Fibroblast of skin of right biceps (primary cell): ENCODE measurements at places on chromosomes 1 and 21.

DNA sequence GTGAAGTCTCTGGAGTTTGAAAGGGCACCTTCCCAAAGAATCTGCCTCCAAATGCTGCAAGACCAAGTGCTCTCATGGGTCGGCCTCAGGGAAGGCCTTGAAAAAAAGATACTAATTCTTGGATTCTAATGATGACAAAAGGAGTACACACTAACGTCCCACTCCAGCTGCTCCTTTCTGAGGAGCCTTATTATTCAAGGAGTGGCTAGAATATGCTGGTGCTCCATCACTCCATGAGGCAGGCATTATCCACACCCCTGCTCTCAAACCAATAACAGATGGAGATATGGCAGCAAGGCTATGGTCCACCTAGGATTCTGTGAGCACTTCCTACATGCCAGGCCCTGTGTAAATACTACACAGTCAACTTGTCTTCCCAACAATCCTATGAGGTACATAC, 54.4 kb downstream of the FAM78B start:
- no peak for DNase-seq

GRCh38 chr1:173205146-173206051, 1.7 kb downstream of the TNFSF4 start:
- peak; percentile 58 for DNase-seq

GRCh38 chr1:18738126-18738525, 107.5 kb downstream of the PAX7 start:
- DNase-seq = no peak

DNA sequence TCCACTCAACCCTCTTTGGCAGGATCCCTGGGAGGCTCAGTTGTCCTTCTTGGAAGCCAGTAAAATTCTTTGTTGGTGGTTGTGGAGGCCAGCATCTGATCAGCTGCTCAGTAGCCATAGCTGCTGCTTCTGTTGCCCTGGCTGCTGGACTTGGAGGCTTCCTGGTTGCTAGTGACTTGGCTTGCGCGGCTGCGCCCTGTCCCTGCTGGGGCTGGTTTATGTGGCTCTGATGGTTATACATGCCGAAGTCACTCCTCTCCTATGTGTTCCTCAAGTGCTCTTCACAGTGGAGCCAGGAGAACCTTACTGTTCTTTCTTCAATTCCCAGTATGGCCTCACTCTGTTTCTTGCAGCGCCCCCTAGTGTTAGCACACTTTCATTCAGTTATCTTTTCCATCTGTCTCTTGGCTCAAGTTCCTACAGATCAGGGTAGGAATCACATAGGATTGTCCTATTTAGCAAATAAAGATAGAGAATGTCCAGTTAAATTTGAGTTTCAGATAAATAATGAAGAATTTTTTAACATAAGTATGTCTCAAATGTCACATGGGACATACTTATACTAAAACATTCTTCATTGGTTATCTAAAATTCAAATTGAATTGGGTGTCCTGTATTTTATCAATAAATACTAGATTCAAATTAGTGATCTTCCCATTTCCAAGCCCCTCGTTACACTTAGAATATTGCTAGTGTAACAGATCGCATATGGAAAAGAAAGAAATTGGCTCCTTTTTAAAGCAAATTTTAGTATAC, 176.5 kb downstream of the TGFB2 start:
- DNase-seq = peak; percentile 56

DNA sequence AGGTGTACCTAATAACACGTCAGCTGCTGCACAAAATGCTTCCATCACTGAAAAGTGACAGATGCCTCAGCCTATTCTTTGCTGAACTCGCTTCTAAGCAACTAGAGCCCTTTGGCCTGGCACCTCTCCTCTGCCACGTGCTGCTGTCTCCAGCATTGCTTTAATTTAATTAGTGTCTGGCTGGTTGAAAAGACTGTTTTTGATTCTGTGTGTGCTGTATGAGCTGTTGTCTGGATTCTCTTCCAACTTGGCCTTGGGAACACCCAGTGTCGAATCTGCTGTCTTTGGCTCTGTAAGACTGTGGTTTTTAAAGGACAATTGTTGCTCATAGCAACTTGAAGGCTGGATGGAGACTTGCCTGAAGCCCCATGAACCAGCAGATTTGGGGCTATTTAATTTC, 109.5 kb downstream of the PSMG1 start:
- DNase-seq = no peak

DNA sequence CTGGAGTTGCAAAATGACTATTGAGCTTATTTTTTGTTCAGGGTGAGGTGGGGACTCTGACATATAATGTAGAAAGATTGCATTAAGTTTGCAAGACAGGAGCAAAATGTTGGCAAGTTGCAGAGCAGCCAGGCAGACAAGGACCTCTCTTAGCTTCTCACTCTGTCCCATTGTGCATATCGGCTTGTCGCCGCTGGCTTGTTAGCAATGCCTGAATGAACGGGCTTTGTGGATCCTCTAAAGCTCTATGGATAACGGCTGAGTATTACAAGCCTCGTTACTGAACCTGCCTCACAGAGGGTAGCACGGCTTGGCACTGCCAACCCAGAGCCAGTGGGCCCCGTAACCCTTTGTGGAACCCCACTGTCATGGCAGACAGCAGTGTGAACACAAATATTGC, 68.4 kb downstream of the TNR start:
- DNase-seq = no peak

DNA sequence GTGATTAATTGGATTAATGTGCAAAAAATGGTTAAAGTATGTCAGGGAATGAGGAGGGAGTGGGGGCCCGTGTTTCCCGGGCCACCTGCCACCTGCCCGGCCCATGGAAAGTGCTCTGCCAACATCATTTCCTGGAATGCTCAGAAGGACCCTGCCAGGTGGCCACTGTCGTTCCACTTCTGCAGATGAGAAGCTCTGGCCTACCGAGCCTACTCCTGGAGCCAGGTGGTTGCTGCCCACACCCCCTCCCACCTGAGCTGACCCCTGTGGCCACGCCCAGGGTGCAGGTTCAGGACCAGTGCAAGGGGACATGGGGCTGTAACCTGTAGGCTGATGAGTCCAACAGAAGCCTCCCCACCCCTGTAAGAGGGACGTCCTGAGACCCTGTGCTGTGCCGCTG, 99.7 kb downstream of the PRDM16 start:
- DNase-seq = no peak

DNA sequence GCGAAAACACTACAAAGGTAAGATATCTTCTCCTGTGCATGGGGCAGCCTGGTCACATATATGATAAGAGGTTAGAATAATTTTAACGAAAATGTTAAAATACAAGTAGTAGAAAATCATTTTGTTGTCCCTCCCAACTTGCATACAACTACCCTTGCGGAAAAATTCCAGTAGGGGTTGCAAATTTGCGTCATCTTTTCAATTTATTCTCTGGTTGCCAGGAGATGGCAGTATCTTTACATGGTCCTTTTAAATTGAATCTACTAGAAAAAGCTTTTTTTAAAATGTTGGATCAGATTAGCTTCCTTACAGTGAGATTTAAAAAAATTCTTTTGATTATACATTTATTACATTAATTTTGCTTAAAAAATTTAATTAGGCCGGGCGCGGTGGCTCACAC, 10.9 kb downstream of the S100PBP start:
- DNase-seq = peak; percentile 31

DNA sequence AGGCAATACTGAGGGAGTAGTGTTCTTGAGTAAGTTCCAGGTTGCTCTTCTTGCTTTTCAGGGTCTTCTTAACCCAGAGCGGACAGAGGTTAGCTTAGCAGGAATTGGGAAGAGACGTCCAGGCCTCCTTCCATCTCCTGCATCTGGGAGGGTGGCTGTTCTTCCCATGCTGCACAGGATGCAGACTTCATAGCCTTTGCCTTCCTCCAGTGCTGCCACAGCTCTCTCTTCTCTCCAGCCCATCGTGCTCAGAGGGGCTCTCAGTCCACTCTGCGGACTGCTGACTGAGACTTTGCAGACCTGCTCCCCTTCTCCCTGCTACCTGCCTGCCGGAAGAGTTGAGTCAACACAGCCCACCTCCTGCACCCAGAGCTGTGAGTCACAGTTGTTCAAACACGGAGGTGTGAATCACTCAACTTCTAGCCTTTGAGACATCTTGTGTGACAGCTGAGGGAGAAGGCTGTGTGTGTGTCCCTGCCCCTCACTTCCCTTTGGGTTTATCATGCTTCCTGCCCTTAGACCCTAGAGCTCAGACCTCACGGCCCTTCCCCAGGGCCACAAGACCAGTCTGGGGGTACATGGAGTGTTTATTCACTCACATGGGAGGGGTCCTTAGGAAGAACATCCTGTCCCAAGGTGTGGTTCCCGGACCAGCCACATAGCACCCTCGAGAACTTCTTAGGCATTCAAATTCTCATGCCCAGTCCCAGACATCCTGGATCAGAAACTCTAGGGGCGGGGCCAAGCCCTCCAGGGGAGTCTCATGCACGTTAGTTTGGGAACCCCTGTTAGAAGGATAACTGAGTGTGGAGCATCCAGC, 158.3 kb upstream of the CACNA1E start:
- DNase-seq = no peak

GRCh38 chr1:162892906-162893611, 32.1 kb upstream of the CCDC190 start:
- peak; percentile 12 for DNase-seq

DNA sequence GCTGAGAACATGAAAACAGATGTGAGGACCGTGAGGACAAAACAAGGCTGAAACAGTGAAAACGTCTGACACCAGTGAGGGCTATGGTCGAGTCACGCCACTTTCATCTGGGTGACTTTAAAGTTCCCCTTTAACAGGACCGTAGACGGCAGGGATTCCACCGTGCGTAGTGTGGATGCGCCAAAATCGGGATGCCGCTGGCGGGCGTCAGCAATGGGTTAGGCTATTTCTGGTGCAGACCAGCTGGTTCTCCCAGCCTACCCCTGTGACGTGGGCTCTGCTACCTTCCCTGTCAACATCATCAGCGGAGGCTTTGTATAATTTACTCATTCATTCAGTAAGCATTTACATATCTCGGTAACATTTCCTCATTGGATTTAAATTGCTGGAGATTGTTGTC, 246.6 kb upstream of the AJAP1 start:
- DNase-seq = no peak

GRCh38 chr1:13707164-13707563, 7.2 kb downstream of the PRDM2 start:
- peak; percentile 23 for DNase-seq

- DNase-seq = no peak
Measured at GRCh38 chr21:25464275-25464674, 143.0 kb downstream of the MRPL39 start.

- DNase-seq = no peak
Measured at GRCh38 chr1:47751996-47752451, 245.2 kb downstream of the TRABD2B start.

DNA sequence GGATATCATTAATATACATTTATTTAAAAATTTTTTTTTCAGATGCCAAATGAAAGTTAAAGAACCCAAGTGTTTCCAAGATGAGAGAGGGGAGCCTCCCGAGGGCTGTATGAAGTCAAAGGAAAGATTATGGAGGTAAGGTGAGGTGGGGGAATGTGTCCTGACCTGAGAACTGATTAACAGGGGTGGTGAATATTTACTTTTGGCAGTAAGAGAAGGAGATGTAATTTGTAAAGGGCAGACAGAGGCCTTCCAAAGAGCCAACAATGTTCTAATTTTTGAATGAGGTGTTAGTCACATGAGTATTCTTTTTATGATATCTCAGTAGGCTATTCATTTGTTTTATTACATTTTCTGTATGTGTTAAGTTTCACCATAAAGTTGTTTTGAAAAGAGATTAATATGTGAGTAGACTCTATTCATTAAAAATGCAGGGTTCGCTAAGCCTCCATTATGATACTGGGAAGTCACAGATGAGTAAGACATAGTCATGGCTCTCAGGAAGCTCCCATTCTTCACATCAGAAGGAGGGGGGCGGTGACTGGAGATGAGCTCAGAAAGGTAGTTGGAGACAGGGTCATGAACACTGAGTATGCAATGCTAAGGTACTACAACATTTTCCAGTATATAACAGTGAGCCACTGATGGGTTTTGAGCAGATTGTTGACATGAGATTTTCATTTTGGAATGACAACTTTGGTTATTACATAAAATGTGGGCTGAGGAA, 62.4 kb upstream of the TNFSF18 start:
- peak; percentile 75 for DNase-seq

DNA sequence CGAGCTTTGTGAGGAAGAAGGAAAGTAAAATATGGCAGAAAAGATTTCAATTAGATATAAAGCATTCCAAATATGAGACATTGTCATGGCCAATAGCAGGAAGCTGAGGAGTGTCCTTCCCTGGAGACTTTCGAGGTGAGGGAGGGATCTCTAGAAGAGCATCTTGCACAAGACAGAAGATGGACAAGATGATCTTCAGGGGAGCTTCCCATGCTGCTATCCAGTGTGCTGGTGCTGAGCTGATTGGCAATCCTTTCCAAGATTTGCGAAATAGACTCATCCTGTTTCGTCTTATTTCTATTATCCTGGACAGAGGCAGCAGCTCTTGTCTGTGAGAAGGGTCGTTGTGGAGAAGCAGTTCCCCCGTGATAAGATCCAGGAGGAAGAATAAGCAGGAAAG, 342.0 kb upstream of the CAMK1G start:
- peak; percentile 25 for DNase-seq

DNA sequence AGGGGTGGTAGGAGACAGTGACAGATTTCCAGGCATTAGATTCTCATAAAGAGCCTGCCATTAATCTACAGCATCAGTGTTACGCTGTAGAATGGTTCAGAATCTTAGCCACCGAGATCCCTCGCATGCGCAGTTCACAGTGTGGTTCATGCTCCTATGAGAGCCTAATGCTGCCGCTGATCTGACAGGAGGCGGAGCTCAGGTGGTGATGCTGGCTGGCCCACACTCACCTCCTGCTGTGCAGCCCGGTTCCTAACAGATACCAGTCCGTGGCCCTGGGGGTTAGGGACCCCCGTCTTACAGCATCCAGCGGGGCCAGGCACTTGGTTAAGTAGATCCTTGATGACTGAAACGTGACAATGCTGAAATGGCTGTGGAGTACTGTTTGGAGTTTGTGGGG, 163.6 kb upstream of the C1orf21 start:
- DNase-seq = no peak

DNA sequence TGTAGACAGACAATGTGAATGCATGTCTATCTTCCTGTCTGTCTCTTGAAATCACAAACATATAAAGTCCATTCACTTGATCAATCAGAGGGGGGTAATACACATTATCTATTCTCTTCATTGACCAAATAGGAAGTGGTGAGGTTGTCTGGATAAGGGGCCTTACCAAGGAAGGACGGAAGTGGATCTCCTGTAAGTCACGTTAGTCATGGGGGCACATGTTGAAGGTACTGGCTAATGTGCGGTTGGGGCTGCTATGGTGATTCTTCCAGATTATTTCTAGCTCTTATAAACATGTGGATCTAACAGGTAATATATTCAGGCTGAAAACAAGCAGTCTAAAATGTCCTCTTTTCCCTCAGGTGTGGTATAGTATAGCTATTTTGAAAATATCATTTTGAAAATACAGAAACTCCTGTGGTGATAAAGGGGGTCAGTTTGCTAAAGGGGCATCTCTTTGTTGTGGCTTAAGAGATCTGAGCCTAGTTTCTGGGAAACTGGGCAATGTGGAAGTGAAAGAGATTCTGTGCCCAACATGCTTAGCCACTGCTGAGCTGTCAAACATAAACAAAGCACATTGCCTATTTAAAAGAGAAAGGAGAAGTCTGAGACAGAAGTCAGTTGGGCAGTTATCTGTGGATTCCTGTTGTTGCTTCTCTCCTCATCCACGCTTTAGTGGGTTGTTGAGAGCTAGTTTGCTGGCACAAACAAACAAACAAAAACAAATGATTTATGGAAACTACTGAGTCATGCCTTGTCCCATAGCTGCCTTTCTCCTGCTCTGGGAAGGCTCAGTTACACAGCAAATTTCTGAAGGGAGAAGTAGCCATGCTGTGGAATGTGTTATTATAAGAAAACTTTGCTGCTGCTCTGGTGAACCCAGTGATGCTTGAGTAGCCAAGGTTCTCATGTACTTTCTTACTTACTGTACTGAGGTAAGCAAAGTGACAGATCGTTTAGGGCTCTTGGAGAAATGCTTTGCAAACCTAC, 166.9 kb downstream of the HLX start:
- DNase-seq = peak; percentile 28
